Body of pancreas (tissue), 4 donors: ENCODE measurements at places on chromosomes 6 and 20. TPM values are rescaled to one million over a fixed set of nuclear protein-coding genes. Genes with fewer than 3 reads are reported as not detected.

ZDHHC14 gene
- total RNA-seq = 10.6 TPM

RAB44 gene
- total RNA-seq = 0.26 TPM

DNA sequence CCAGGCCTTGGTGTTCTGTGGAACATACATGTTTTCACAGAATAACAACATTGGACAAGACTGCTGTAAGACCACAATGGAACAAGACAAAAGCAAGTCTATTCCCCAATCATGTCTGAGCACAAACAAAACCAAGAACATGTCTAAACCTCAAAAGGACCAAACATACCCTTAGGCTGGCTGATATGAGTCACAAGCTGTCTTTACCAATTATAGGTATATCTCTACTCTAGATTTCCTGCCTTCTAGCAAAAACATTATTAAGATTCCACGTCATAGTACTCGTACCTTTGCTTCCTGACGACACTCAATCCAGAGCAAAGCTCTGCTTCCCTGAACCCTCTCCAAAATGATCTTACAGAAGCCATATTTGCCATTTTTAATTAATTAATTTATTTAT, 15.4 kb upstream of the L3MBTL1 start:
- H3K4me3 ChIP-seq = no peak overlapping the region
- H3K27ac ChIP-seq = no peak overlapping the region
- no peaks in the 10 kb centered on the region for H3K36me3 ChIP-seq
- no peaks in the 10 kb centered on the region for H3K27me3 ChIP-seq
- no peak for DNase-seq
- no peaks in the 10 kb centered on the region for H3K4me1 ChIP-seq

DNA sequence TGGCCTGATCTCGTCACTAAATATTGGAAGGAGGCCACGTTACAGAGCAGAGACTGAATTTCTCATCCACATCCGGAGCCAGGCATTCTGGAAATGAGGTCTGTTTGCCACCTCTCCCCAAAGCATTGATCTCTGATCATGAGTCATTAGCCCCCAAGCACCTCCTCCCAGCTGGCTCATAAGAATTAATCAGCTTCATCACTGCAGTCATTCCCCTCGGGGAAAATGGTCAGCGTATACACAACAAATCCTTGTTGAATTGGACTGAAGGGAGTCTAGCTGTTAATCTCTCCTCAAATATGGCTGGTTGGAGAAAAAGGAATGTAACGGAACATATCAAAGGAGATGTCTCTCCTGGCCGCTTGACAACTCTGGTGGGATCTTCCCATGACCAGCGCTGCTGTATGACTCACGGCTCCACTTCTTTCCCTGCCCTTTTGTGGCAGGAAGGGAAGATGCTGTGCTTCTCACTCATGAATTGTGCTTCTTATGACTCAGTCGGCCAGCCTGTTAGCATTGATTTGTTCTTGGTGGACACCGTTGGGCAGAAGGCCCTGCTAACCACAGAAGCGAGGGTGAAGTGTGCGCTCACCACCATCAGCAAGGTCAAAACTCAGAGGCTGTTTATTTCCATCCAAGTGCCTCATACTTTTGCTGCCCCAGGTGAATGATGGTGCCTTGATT, 76.7 kb downstream of the RNF182 start:
- H3K4me1 ChIP-seq = no peaks in the 10 kb centered on the region
- no peak overlapping the region for H3K4me3 ChIP-seq
- DNase-seq = no peak
- no peaks in the 10 kb centered on the region for H3K36me3 ChIP-seq
- no peak overlapping the region for H3K27ac ChIP-seq
- no peaks in the 10 kb centered on the region for H3K27me3 ChIP-seq

GRCh38 chr6:160337991-160338390, 10.2 kb upstream of the SLC22A3 start:
- H3K36me3 ChIP-seq = no peaks in the 10 kb centered on the region
- no peaks in the 10 kb centered on the region for H3K4me1 ChIP-seq
- H3K27ac ChIP-seq = no peak overlapping the region
- DNase-seq = no peak
- no peaks in the 10 kb centered on the region for H3K27me3 ChIP-seq

GRCh38 chr20:35709259-35709658, 10.1 kb downstream of the ROMO1 start:
- no peak overlapping the region for H3K27ac ChIP-seq
- H3K4me1 ChIP-seq = peaks cover 27% of the 10 kb centered on the region
- no peak overlapping the region for H3K4me3 ChIP-seq
- no peak for DNase-seq
- H3K36me3 ChIP-seq = peaks cover 23% of the 10 kb centered on the region
- no peaks in the 10 kb centered on the region for H3K27me3 ChIP-seq

SPATS1 gene
- total RNA-seq = not detected

- no peaks in the 10 kb centered on the region for H3K36me3 ChIP-seq
- H3K4me1 ChIP-seq = peaks cover 5% of the 10 kb centered on the region
- DNase-seq = peak; percentile 25
- H3K27ac ChIP-seq = no peak overlapping the region
- H3K27me3 ChIP-seq = no peaks in the 10 kb centered on the region
- H3K4me3 ChIP-seq = no peak overlapping the region
These were observed 333.5 kb downstream of the NRN1 start for GRCh38 chr6:5673019-5673790.

- H3K36me3 ChIP-seq = no peaks in the 10 kb centered on the region
- DNase-seq = no peak
- H3K4me3 ChIP-seq = no peak overlapping the region
- no peaks in the 10 kb centered on the region for H3K27me3 ChIP-seq
- no peak overlapping the region for H3K27ac ChIP-seq
These were observed 52.0 kb downstream of the BFSP1 start for GRCh38 chr20:17479063-17479657.

- no peaks in the 10 kb centered on the region for H3K27me3 ChIP-seq
- H3K36me3 ChIP-seq = no peaks in the 10 kb centered on the region
- no peak for DNase-seq
- no peak overlapping the region for H3K4me3 ChIP-seq
- no peak overlapping the region for H3K27ac ChIP-seq
- H3K4me1 ChIP-seq = peaks cover 8% of the 10 kb centered on the region
These were observed 33.2 kb upstream of the RPS6KA2 start for GRCh38 chr6:166660157-166660688.

DNA sequence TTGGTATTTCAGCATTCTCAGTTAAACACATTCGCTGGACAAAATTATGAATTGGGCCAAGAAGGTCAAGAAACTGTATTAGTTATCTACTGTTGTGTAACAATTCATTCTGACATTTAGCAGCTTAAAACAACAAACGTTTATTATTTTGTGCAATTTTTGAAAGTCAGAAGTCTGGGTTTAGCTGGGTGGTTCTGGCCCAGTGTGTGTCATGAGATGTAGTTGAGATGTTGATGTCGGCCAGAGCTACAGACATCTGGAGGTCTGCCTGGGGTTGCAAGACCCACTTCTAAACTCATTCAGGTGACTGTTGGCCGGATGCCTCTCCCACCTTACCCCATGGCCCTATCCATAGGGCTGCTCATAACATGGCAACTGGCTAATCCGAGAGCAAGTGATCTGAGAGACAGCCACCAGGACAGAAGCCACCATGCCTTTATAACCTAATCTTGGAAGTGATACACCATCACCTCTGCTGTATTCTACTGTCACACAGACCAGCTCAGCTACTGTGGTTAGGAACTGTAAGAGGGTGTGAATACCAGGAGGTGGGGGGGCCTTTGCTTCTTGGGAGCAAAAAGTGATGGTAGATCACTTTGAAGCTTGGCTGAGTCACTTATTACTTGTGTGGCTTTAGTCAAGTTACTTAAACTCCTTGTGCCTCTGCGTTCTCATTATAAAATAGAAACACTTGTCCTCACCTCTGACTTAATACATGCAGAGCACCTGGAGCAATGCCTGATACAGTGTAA, 217.0 kb upstream of the MYLIP start:
- peaks cover 6% of the 10 kb centered on the region for H3K4me1 ChIP-seq
- no peak overlapping the region for H3K4me3 ChIP-seq
- no peak overlapping the region for H3K27ac ChIP-seq
- no peak for DNase-seq

GRCh38 chr6:56424064-56424463, 176.7 kb upstream of the COL21A1 start:
- H3K27me3 ChIP-seq = no peaks in the 10 kb centered on the region
- H3K36me3 ChIP-seq = no peaks in the 10 kb centered on the region
- H3K27ac ChIP-seq = no peak overlapping the region
- no peak for DNase-seq
- no peak overlapping the region for H3K4me3 ChIP-seq

DNA sequence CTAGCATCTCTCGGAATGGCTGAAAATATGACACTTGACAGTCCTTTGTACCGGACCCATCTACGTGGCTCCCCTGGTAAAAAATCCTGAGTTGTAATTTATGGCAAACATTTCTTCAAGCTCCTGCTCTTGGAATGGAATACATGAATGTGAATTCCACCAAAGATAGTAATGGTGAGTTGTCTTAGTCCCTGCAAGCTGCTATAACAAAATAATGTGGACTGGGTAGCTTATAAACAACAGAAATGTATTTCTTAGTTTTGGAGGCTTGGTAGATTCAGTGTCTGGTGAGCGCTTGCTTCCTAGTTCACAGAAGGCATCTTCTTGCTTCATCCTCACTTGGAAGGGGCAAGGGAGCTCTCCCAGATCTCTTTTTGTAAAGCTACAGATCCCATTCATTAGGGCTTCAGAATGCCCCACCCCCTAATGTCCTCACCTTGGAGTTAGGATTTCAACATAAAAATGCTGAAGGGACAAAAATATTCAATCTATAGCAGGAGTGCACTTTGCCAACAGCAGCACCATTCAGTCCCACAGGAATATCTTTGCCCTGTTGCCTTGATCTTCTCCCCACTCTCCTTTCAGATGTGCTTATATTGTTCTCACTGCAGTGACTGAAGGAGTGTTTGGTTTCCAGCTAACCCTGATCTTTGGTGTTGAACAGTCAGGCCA, 167.8 kb upstream of the HDAC2 start:
- no peaks in the 10 kb centered on the region for H3K27me3 ChIP-seq
- H3K36me3 ChIP-seq = no peaks in the 10 kb centered on the region
- H3K27ac ChIP-seq = no peak overlapping the region
- no peak overlapping the region for H3K4me3 ChIP-seq
- H3K4me1 ChIP-seq = no peaks in the 10 kb centered on the region

DNA sequence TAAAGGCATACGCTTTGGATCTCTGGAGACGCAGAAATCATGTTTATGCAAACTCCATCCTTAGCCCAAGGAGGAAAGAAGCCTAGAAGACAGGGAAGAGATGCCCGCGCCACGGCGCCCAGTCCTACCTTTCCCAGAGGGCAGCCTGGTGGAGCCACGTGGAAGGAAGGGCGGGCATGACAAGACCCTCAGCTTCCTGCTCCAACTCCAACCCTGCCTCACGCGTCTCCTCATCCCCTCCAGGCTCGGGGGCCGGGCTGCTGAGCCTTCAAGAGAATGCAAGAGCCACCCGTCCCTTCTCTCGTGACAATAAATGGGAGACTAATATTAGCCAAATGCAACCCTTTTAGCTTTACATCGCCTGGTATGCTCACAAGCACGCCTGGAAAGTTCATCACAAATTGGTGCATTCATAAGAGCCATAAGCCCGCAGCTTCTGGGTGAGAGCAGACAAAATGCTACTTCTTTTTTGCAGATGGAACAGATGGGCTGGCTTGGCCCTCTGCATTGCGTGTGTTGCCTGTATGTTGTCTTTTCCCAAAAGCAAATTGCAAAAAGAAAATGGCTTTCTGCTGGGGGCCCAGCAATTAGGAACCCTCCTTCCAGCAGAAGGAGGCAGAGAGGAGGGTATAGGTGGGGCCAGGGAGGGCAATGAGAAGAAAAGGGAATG, 8.2 kb upstream of the NTSR1 start:
- no peaks in the 10 kb centered on the region for H3K27me3 ChIP-seq
- no peak for DNase-seq
- no peaks in the 10 kb centered on the region for H3K36me3 ChIP-seq
- no peak overlapping the region for H3K4me3 ChIP-seq
- peaks cover 10% of the 10 kb centered on the region for H3K4me1 ChIP-seq

GRCh38 chr20:24605937-24606455, 136.6 kb downstream of the SYNDIG1 start:
- no peaks in the 10 kb centered on the region for H3K27me3 ChIP-seq
- no peak overlapping the region for H3K4me3 ChIP-seq
- H3K4me1 ChIP-seq = no peaks in the 10 kb centered on the region
- H3K36me3 ChIP-seq = no peaks in the 10 kb centered on the region
- H3K27ac ChIP-seq = no peak overlapping the region

LRP11 gene
- total RNA-seq = 21.0 TPM

GRCh38 chr6:17240803-17241500, 40.2 kb upstream of the RBM24 start:
- no peaks in the 10 kb centered on the region for H3K4me1 ChIP-seq
- DNase-seq = no peak
- H3K27me3 ChIP-seq = no peaks in the 10 kb centered on the region
- no peaks in the 10 kb centered on the region for H3K36me3 ChIP-seq
